ENCODE measurements at places on chromosomes 4 and X.

- DNase-seq = no peak
Observed at GRCh38 chrX:66632473-66632872, 6.4 kb downstream of the EDA2R start.

DNA sequence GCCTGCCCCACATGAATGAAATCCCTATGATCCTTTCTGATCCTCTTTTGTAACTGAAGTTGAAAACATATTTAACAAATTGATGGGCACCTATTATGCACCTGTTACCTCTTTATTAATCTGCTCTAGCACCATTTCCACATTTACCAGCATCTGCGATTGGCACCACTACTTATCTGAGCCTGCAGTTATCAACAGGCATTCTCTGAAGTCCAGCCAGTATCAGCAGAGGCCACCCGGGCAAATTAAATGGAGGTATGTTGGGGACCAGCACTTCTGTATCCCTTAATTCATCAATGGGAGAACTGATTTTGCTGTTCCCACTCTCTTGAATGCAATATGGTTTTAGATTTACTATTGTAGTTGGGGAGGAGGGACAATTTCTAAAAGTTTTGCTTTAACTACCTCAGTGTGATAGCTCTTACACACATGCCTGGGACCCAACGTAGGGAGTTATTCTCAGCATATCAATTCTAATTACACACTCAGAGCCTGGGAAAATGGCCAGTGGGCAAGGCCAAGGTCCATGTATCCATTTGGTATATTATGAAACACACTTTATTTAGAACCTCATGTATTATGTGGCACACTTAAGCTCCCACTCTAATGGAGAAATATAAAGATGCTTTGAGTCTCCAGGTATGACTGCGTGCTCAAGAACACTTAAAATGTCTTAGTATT lies 1927.1 kb upstream of the PCDH7 start:
- DNase-seq = no peak

DNA sequence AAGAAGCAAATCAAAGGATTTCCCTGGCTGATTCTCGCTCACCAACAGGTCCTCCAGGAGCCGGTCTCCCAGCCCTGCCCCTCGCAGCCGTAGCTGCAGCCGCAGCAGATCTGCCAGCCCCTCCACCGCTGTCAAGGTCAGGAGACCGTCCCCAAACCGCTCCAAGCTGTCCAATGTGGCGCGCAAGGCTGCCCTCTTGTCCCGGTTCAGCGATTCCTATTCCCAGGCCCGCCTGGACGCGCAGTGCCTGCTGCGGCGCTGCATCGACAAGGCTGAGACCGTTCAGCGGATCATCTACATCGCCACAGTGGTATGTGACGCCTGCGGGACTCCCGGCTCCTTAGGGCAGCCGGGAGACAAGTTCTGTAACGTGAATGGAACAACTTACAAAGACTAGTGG lies 25.6 kb downstream of the SPATA18 start:
- DNase-seq = no peak

DNA sequence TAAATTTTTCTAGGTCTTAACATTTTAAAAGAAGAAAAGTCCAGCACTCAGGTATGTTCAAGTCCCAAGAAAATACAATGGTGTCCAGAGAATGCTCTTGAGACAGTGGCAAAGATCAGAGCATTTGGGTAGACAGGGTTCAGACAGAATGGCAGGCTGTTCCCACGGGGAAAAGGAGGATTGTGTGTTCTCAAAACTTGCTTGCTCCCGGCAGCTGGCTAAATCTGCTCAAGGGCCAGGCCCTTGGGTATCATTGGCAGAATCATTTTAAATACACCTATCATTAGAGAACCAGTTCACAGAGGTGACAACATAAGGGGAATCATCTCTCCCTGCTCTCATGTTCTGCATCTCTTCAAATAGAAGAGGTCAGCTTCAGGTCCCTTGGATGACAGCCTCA lies 456.3 kb downstream of the DTHD1 start:
- DNase-seq = no peak

- no peak for DNase-seq
Observed at GRCh38 chr4:40940756-40941155, 191.0 kb downstream of the NSUN7 start.

All from fibroblast of skin of left biceps (primary cell).